HepG2 (cell line): ENCODE measurements at places on chromosomes 2 and 18.

DNA sequence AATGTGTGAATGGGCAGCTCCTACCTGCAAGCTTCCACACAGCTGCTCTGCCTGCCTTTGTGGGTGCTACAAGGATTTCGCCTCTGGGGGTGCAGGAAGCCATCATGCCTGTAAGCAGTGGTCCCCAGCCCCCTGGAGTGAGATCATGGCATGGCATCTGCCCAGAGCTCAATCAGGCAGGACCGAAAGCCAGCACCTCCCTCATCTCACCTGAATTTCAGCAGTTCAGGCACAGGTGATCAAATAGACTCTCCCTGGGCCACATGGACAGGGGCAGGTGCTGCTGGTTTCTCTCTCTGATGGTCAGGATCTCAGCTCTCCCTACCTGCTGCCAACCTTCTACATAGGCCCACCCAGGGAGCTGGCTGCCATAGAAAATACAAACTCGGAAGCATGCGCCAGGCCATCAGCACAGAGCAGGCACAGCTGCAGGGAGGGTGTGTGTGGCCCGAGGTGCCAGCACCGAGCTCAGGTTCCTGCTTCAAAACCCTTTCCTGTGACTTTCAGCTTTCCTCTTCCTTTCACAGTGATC, 133.2 kb upstream of the ID2 start:
- no peak for DNase-seq

DNA sequence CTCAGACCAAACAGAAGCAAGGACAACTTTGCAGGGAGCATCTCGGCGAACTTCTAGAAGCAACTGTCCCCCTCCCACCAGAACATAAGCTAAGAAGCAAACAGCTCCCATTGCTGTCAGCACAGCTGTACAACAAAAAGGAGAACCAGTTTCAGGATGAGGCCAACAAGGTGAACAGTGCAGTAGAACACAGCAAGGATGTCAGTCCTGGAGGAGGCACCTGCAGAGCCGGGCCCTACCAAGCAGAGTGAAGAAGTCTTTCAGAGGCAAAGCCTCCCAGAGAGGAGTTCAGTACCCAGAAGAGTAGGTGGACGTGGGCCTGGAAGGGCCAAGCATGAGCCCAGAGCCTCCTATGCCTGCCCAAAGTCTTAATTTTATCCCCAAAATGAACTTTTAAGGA, 1.0 kb downstream of the PASK start:
- no peak for DNase-seq

GRCh38 chr2:28640260-28640907, 111.2 kb upstream of the PPP1CB start:
- DNase-seq = no peak

GRCh38 chr2:70123051-70123828, 36.0 kb downstream of the PCBP1 start:
- no peak for DNase-seq

DNA sequence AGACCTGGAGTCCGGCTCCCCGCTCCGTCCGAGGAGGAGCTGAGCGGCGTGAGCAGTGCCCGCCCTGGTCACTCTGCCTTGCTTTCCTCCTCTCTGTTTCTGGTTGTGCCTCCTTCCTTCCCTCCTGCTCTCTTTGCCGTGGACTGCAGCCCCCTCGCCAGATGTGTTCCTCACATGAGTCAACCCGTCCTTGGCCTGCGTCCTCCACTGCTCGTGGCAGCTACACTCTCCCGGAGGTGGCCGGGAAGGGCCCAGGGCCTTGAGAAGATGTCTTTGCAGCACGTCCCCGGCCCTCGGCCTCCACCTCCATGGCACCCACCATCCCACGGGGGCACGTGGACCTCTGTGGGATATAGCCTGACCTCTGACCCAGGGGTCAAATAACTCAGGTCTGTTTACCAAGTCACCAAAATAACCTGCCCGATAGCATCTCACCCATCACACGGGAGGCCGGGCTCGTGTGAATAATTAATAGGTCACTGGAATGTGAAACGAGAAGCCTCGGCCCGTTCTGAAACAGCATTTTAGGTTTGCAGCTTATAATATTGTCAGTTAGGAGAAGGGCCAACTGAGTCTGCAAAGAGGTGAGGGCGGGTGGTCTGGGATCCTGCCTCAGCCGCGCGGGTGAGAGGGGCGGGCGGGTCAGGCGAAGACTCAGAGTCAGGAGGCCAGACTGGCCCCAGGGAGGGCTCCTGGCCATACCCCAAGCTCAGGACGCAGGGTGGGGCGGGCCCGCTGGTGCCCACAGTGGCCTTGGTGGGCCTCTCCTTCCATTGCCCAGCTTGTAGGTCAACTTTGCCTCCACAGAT, 42.6 kb downstream of the NFATC1 start:
- DNase-seq = no peak

- no peak for DNase-seq
These were observed 131.6 kb upstream of the OTX1 start for GRCh38 chr2:62919041-62919440.

- DNase-seq = no peak
These were observed 53.9 kb downstream of the PTGR3 start for GRCh38 chr18:75154997-75155396.

- DNase-seq = no peak
These were observed 6.9 kb upstream of the KIF3C start for GRCh38 chr2:25989154-25989553.

- DNase-seq = no peak
These were observed 48.6 kb downstream of the KIAA2012 start for GRCh38 chr2:202121532-202122162.

DNA sequence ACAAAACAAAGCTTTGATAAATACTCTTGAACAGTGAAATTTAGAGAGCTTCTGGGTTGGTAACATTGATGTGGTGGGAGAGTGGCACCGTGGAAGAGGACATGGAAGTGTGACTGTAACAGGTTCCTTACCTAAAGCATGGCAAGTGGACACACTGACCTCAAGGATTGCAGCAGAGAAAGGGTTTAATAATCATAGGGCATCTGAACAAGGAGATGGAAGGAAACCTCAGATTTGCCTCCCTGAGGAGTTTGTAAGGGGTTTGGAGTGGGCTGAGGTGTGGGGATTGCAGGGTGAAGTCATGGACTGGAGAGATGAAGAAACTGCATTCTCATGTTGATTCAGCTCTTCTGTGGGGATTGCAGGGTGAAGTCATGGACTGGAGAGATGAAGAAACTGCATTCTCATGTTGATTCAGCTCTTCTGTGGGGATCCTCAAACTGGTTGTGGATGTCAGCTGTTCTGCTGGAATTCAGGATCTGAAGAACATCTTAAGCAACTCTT, 83.8 kb upstream of the TLK1 start:
- no peak for DNase-seq

GRCh38 chr2:241885291-241885945, 15.9 kb downstream of the RTP5 start:
- no peak for DNase-seq

GRCh38 chr2:216563646-216564045, 65.0 kb downstream of the RPL37A start:
- no peak for DNase-seq

GRCh38 chr2:25939257-25939668, 43.0 kb downstream of the KIF3C start:
- DNase-seq = no peak

- DNase-seq = peak; percentile 68
These were observed 12.8 kb downstream of the SLC30A3 start for GRCh38 chr2:27249891-27250651.

GRCh38 chr2:65917986-65918385, 485.6 kb upstream of the SPRED2 start:
- no peak for DNase-seq

- no peak for DNase-seq
These were observed 103.9 kb upstream of the EPAS1 start for GRCh38 chr2:46193356-46193755.

DNA sequence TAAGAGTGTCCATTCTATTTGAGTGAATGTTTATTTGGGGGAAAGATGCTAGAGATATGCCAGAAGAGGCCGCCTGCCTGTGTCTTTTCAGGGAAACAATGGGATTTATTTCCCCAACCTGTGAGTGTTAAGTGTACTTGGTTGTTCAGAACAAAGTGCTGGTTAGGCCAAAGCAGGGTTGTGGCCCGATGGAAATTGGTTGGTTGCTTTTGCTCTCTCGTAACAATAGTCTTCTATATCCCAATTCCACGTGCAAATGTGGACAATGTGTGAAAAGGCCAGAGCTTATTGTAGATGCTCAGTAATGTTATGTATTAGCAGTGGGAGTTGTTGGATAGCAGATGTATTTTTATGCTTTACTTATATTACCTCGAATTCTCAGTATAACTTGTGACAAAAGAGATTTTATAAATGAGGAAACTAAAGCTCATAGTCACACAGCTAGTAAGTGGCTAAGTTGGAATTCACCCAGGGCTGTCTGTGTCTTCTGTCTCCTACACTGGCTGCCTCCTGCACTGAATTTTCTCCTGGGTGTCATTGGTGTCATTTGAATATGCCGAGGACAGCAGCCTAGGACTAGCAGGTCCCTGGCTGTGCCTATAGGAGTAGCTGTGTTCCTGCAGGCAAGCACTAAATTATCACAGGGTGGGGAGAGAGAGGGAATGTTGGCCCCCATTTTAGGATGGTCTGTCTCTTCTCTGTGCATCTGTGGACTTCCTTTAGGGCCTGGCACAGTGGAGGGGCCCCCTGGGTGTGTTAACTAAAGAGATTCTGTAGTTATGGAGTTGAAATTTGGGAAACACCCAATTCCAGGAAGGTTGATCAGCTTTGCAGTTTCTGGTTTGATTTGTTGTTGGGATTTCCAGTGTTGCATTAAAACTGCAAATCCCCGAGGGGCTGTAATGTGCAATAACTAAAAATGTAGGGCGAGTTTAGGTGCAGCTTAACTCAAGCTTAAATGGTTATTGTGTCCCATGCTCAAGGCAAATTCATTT, 21.6 kb downstream of the GPD2 start:
- DNase-seq = no peak

- DNase-seq = peak; percentile 29
These were observed 135.8 kb downstream of the METTL8 start for GRCh38 chr2:171297956-171298355.

DNA sequence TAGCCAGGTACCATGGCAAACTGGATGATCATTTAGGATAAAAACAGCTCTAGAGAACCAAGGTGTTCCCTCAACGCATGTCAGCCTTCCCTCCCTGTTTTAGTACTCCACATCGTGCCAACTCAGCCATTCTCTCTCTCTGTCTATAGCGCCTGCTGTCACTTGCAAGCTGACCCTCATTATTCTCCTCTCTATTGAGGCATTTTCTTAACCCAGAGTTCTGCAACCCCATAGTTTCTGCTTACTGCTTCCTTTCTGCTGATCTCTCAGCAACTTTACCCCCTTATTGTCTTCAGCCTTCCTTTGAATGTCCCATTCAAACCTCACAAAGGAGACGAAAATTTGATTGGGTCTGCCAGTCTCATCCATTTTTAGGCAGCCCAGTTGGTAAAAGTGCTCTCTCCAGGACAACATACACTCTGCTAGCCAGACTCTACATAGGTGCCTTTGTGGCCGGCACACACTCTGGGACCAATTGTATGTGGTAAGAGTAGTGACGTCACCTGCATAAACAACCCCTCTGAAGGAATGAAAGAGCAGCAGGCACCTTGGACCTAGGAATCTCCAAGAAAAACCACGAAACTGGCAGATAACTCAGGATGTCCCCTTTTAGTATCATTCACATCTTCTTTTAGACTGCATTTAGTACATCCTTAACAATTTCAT, 367.2 kb upstream of the KCNH7 start:
- no peak for DNase-seq

DNA sequence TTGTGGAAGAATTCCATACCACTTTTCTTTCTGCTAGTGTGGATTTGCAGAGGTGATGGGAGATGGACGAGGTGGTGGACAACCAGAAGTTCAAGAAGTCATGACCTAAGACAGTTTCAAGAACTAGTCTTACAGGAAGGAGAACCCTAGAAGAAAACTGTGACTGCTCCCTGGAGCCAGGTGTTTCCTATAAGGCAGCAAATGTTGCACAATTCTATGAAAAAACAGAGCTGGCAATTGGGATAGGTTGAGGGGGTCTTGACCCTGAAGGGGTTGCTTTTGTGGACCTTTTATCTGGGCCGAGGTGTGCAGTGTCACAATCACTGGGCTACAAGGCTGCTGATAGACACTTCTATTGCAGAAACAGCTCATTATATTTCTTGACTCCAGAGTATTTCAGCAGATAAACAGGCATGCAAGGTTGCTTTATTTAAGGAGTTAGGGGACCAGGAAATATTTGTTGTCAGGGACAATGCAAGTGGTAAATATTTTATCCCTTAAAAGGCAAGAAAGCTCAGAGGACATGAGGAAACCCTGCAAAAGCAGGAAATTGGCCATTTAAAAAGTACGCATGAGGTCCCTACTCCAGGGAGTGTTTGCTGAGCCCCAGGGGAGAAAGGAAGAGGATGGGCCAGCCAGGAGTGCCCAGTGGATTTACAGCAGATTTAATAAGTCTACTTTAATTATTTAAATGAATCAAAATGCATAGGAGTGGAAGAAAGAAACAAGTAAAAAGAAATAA, 22.9 kb downstream of the APCDD1 start:
- no peak for DNase-seq

DNA sequence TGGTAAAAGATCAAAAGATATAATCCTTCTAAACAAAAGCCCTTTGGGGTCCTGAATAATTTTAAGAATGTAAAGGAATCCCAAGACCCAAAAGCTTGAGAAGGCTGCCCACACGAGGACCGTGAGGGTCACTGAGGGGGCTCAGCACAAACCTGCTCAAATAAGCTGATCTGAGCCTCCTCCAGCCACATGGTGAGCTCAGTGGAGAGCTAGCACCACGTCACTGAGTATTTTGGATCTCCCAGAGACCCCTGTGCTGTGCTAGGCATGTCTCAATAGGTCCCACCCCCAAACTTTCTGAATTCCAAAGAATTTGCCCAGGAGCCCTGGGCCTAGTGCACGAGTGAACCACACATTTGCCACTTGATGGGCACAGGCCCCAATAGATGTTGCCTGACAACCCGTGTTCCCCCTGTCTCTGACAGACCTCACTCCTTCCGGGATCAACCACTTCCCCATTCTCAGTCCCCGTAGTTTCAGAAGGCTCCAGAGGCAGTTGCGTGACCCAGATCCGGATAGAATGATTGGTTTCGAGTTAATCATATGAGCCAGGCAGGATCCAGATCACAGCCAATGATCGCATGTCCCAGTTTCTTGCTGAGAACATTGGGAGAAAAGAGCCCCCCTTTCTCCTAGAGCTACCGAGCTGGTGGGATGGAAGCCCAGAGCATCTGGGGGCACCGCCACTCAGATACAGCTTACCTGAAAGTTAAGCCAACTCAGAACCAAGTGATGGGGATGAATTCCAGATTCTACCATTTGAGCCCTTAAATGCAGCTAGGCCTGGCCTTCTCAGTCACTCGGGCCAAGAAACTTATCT, 203.8 kb downstream of the TNS1 start:
- DNase-seq = no peak
